ENCODE measurements at places on chromosomes 1 and 21.

DNA sequence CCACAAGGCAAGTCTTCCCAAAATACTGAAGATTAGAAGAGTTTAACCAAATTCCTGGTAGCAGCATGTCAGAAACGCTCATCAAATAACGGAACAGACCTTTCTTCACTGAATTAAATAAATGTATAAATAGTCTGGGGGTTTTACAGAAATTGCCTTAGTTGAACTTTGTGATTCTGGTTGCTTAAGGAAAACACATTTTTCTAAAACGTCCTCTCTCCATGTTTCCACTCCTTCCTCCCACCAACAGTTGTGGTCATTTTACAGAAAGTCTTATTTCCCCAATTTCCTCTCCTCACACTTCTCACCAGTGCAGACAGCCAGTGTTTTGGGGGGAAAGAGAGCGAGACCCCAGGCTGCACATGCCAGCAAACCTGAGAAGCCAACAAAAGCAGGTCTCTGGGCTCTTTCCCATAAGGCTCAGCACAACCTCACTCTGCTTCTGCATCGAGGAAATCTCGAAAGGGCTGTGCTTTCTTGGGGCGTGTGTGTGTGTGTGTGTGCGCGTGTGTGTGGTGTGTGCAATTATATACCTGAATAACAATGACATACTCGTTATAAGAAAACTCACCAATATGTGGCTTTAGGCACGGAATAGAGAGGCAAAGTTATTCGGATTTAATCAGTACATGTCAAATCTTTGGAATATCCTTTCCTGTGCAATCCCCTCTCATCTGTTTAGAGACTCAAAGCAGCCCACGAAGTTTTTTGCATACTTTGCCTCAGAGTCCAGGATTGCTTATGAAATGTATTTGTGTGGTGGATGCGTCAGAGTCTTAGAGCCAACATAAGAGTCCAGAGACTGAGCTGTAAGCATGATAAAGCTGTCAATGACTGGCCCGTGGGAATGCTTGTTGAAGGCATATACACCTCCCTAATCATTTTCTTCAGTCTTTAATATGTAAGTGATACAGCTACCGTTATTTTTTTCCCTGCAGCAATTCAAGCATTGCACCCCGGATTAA lies 2.0 kb downstream of the KCNJ15 start:
- DNase-seq, result no peak

DNA sequence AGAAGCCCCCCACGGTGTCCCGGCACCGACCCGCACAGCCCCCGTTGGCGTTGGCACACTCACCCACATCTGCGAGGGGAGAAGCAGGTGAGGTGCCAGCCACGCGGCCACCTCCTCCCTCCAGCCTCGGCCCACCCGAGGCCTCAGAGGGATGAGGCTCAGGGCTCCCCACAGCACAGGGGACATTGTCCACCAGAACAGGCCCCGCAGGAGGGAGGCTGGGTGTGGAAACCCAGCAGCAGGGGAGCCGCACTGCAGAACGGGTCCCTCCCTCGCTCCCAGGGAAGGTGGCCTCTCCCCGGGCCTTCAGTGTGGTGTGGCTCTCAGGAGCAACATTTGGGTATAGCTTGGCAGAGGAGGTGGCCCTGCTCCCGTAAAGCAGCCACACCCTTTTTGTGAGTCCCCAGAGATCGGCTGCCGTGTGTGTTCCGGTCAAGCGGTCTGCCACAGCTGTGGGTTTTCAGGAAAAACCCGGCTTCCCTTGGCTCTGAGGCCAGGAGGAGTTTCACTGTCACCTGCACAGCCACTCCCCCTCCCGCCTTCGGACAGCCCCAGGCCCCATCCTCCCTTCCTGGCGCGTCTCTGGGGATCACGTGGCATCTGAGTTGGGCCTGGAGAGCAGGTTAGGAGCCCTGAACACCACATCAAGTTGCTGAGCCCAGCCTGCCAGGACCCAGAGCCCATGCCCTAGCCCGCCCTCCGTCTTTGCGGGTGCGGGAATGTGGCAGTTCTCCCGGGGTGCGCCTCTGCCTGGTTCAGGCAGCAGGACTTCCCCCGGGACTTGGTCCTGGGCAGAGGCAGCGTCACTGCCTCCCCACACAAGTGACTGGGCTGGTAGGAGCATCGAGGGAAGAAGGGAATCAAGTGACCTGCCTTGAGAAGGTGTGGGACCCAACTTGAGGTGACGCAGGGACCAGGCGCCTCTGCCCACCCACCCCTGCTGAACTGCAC lies 64.0 kb downstream of the MEGF6 start:
- no peak for DNase-seq

GRCh38 chr1:1250786-1251284 lies 4.3 kb upstream of the C1QTNF12 start:
- DNase-seq, result peak; percentile 73

DNA sequence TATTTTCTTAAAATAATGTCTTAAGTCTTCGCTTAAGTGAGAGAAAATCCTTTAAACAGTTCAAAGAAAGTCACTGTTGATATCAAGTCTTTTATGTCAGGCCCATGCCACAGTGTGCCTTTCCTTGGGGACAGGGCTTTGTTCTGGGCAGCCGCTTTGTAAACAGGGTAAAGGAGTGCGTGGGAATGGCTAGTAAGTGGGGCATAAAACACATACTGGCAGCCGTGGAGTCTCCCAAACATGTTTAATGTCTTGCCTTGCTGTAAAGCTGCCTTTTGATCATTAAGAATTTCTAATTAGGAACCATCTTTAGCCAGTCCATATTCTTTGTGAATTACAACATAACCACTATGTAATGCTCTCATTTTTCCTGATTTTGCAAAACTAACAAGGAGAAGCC lies 99.7 kb downstream of the PHTF1 start:
- DNase-seq, result no peak

DNA sequence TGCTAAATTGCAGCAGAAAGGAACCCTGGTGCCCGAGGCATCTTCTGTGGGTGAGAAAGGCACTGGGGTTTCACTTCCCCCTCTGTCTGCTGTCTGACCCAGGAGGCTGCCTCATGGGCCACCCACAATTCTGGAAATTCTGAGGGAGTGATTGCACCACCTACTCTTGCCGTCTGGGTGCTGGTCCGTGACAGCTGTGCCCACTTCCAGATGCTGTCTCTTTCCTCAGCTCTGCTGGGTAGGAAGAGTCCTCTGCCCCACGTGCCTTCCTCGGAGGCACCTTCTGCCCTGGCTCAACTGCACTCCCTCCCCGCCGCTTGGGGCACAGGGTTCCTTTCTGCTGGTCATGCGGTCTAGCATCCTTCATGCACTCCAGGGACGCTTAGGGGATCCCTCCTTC lies 96.3 kb downstream of the ARHGEF10L start:
- no peak for DNase-seq

DNA sequence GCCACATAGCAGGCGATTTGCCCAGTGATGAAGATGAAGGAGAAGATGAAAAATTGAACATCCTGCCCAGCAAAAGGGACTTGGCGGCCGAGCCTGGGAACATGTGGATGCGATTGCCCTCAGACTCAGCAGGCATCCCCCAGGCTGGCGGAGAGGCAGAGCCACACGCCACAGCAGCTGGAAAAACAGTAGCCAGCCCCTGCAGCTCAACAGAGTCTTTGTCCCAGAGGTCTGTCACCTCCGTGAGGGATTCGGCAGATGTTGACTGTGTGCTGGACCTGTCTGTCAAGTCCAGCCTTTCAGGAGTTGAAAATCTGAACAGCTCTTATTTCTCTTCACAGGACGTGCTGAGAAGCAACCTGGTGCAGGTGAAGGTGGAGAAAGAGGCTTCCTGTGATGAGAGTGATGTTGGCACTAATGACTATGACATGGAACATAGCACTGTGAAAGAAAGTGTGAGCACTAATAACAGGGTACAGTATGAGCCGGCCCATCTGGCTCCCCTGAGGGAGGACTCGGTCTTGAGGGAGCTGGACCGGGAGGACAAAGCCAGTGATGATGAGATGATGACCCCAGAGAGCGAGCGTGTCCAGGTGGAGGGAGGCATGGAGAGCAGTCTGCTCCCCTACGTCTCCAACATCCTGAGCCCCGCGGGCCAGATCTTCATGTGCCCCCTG lies 3.3 kb downstream of the ZBTB18 start:
- no peak for DNase-seq

DNA sequence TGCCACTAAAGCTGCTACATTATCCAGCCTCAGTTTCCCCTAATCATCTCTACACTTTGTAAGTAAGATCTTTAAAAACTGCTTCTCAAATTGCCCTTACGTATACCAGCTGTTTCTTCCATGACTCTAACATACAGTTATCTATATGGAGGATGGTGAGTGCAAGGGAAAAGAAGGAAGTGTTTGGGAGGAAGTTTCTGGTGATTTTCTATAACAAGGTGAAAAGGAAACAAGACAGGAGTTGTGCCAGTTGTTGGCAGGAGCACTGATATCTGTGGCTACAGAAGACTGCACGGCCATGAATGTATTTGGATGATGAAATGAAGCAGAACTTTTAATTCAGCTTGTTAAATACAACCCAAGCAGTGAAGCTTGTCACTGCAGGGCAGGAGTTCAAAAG lies 32.3 kb upstream of the NHLH2 start:
- DNase-seq, result no peak

DNA sequence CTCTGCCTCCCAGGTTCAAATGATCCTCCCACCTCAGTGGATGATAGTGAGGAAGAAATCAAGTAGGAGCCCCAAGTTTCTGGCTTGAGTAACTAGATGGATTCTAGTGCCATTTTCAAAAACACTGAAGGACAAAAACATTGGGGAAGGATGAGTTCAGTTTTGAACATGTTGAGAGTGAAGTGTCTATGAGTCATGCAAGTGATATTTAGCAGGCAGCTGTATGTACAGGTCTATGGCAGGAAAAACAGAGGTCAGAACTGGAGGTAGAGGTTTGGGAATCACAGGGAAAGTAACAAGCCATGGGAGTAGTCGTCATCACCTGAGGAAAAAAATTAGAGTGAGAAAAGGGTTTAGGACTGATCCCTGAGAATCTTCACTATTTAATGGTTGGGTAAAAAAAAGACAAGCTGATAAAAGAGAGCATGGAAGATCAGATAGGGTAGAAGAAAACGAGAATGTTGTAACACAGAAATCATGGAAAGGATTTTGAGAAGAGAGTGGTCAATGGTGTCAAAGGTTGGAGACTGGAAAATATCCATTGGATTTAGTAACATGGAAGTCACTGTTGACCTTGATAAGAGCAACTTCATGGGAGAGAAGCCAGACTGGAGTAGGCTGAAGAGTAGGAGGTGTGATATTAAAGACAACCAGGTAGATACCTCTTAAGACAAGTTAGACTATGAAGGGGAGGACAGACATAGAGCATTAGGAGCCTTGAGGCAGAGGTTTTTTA lies 53.1 kb downstream of the DIPK1A start:
- DNase-seq, result no peak

DNA sequence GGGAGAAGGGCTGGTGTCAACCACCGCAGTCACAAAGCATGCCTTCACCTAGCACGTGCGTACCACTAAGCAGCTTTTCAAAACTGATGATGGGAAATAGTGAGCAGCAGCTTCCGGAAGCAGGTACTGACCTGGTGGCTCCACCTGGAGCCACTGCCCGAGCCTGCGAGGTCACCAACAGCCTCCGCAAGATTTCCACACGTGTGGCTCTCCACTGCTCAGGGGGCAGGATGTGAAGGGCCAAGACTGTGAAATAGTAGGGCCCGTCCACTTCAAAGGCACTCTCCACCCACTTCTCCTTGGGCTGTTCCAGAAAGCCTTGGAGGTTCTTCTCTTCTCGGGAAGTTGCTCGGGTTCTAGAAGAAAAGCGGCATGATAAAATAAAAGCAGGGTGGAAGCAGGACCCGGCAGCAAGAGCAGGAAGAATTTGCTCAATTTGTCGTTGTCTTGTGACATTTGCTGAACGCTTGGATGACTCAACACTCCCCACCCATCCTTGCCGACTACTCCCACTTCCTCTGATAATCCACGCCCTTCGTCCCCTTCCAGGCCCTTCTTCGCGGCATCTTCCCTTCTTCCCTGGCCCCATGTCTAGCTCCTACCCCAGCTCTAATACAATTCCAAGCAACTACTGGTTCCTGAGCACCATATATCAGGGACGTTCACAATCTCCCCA lies 124.9 kb upstream of the IFFO2 start:
- no peak for DNase-seq

DNA sequence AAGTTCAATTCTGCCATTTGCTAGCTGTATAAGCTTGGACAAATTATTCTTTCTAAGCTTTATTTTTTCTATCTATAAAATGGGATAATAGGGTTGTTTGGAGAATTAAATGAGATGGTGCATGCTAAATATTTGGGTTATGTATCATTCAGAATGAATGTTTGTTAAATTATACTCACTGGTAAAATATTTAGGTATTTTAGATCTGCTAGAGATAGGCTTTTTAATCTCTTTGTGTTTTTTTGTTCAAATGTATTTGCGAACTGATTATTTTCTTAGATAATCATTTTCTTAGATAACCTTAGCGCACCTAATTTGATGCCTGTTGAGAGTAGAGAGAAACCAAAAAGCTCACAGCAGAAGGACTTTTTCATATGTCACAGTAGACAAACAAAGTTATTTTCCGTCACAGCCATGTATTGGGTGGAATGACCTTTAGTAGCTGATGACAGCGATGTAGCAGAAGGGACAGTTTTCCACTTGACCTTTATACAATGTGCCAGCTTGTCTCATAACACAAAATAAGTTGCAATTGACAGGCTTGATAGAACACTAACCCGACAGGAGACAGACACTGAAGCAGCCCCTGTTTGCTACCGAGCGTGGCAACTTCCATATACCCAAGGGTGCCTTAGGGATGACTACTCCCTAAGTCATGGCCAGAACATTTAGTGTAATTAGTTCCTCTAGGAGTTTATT lies 93.0 kb downstream of the DISC1 start:
- DNase-seq, result no peak

- no peak for DNase-seq
Measured at GRCh38 chr1:237050185-237050584, 8.2 kb downstream of the RYR2 start.

- no peak for DNase-seq
Measured at GRCh38 chr1:95122151-95122697, 5.1 kb downstream of the TLCD4 start.

DNA sequence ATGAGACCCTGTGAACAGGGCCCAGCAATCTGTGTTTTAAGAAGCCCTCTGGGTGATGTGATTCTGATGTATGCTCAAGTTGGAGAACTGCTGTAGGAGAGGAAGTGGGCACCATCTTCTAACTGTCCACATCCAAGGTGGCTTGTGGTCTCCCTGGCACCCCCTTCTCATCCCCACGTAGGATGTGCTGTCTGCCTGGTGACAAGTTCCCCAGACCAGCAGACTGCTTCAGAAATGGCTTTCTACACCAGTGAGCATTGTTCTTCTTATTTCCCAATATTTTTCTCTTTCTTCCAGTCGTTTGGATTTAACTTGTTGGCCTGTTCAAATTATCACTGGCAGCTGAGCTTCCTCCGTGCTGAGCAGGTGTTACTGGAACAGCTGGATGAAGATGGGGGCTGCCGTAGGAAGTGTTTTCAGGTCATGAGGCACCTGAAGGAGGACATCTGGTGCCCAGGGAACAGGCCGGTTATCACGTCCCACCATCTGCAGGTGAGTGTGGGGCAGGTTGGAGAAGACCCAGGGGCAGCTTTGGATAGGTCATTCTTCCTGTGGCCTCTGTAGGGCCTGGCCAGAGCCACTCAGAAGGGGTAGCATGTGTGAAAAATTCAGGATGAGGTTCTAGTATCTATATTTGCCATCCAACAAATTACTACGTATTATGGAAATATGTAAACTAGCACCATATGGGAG lies 16.8 kb downstream of the MAB21L3 start:
- DNase-seq, result no peak

- no peak for DNase-seq
Measured at GRCh38 chr1:207647671-207648333, 2.9 kb downstream of the CR1L start.

GRCh38 chr1:184686540-184686939 lies 68.1 kb downstream of the EDEM3 start:
- DNase-seq, result no peak

- no peak for DNase-seq
Measured at GRCh38 chr1:169003864-169004516, 102.5 kb upstream of the ATP1B1 start.

GRCh38 chr1:225448146-225448805 lies 20.4 kb upstream of the LBR start:
- DNase-seq, result no peak

All from stimulated activated CD4-positive, alpha-beta T cell treated with anti-CD3 and anti-CD28 coated beads, Interleukin-15, amount 100 ng/mL, for 24 hours (primary cell).